ENCODE measurements at places on chromosomes 7 and 10. TPM values are rescaled to one million over a fixed set of nuclear protein-coding genes. Genes with fewer than 3 reads are reported as not detected.

DNA sequence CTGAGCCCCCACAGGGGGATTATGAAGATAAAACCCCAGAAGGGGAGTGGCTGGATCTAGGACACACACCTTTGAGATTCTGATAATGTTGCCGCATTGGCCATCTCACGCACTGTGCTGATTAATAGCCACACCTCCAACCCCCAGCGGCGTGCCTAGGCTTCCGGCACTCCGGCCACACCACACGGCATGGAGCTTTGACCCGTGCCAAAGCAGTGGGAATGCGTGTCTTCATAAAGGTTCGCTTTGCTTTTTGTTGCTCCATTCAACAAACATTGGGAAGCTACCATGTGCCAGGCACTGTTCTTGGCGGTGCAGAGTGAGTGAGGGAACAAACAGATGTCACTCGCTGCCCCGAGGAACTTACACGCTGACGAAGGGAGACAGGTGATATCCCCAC lies 117.6 kb downstream of the TCERG1L start:
- no peak for DNase-seq

- no peak for DNase-seq
Observed at GRCh38 chr10:58818900-58819299, 306.2 kb downstream of the BICC1 start.

HERC4 gene
- total RNA-seq = 39.5 TPM

VAX1 gene
- total RNA-seq = 0.27 TPM

GRCh38 chr10:34339816-34340553 lies 475.1 kb downstream of the PARD3 start:
- DNase-seq = no peak

GRCh38 chr10:6840201-6840691 lies 260.2 kb upstream of the PRKCQ start:
- DNase-seq = no peak

DNA sequence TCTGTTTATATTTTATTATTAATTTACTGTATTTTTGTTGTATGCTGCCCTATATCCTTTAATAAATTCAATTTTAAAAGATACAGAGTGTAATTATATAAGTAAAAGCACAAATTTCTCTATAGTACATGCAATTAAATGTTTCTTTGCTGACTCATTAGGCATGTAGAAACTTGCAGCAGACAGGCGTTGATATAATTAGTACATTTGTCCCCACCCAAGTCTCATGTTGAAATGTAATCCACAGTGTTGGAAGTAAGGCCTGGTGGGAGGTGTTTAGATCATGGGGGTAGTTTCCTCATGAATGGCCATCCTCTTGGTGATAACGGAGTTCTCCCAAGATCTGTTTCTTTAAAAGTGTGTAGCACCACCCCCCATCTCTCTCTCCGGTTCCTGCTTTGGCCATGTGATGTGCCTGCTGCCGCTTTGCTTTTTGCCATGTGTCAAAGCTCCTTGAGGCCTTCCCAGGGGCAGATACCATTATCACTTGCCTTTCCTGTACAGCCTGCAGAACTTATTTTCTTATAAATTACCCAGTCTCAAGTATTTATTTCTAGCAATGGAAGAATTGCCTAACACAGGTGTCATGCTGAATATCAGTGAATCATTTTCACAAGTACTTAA lies 63.7 kb downstream of the TSPAN12 start:
- no peak for DNase-seq

- DNase-seq = peak; percentile 43
Observed at GRCh38 chr10:44975431-44976331, 2.9 kb downstream of the DEPP1 start.

CTNNA3 gene
- total RNA-seq = 3.3 TPM

BAIAP2L1 gene
- total RNA-seq = 0.66 TPM

GRCh38 chr10:94218493-94219183 lies 144.1 kb downstream of the NOC3L start:
- DNase-seq = no peak

- DNase-seq = no peak
Observed at GRCh38 chr7:28136885-28137284, 43.7 kb downstream of the JAZF1 start.

DNA sequence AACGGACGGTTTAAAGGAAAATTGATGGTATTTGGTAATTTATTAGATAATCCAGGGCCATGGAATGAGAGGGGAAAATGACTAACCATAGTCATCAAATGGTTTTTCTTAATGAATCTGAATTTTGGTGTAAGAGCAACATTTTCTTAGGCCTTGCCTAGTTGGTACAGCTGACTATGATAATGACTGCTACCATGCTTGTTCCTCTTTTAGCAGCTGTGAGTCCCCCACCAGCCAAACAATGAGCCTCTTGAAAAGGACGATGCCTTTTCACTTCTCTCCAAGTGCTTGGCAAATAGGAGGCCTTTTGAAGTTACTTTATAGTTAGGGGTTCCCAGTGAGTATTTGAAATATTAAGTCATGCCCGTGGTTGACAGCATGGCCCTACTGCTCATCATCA lies 53.0 kb downstream of the TRUB1 start:
- no peak for DNase-seq

PIK3CG gene
- not detected for total RNA-seq

DNA sequence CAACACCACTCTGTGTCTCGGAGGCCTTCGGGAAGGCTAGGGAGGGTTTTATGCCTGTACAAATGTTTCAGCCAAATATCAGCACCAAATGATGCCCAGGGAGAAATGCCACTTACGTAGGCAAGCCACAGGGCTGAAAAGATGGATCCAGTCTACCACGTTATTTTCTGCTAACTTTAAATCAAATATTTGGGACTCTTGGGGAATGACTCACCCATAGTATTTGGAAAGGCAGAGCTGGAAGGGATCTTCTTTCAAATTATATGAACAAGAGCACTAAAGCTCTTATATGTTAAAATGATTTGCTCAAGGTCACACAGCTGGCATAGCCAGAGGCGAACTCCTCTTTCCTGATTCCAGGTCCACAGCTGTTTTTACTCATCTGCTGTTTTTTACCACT lies 591.4 kb downstream of the SORCS1 start:
- no peak for DNase-seq

Measured in glutamatergic neuron (in vitro differentiated cells).